Cerebellar cortex (tissue), 1 donor: ENCODE measurements at places on chromosomes 4 and X.
A peak's percentile ranks its signal among the peaks of the same experiment; 100 is the strongest.

- no peak for DNase-seq
These were observed 21.1 kb upstream of the LRCH2 start for GRCh38 chrX:115255003-115255402.

DNA sequence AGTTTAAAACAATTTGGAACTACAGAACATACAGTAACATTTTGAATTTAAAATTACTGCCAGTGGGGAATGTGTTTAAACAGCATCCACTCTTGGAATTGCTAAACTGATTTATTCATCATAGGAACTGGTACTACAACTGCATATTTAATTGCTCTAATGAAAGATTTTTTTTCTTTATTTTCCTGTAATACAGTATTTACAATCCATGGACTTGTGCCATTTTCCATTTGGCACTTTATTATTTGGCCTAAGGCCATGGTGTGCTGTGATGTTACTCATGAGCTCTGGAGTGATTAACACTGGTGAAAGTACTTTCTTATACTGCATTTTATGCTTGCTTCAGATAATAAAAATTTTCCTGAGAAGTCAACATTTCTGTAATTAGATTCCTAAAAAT is 69.7 kb upstream of the NUDT6 start:
- DNase-seq, result peak; percentile 8

- no peak for DNase-seq
These were observed 38.9 kb upstream of the SULT1B1 start for GRCh38 chr4:69799337-69799736.

GRCh38 chr4:972651-973424 is 531 bp downstream of the DGKQ start:
- no peak for DNase-seq

GRCh38 chrX:106952988-106953387 is 32.8 kb downstream of the CLDN2 start:
- DNase-seq, result peak; percentile 1

DNA sequence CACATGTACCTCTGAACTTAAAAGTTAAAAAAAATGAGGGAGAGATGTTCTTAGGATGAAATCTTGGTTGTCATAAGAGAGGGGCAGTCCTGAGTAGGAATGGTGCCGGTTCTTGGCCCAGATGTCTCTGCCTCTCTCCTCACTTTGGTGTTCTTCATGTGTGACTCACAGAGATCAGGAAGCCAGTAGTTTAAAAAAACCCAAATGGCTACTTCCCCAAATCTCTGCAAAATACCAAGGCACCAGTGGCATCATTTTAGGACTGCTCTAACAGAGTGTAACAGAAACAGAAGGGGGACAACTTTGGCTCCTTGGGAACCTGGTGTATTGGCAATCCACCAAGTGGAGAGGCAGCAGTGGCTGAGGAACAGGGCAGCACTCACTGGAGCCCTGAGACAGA is 116.8 kb downstream of the SCD5 start:
- no peak for DNase-seq

DNA sequence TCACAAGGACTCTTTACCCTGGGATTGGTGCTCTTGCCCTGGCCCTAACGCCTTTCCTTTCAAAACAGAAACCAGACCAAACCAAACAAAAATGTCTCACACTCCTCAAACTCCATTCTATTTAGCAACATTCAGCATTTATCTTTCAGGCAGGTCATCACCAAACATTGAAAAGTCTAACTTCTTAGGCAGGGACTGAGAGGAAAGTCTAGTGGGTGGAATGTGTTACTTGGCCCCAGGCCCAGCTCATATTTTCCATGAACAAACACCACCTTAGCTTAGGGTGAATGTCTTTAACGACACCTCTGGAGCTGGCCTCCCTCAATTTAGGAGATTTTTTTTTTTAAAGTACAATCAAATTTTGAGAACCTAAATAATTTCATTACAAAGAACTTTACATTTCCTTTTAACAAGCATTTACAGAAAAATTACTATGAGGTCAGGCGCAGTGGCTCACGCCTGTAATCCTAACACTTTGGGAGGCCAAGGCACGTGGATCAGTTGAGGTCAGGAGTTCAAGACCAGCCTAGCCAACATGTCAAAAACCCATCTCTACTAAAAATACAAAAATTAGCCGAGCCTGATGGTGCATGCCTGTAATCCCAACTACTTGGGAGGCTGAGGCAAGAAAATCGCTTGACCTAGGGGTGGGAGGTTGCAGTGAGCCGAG is 10.2 kb upstream of the N4BP2 start:
- no peak for DNase-seq

- DNase-seq, result no peak
These were observed 1.3 kb downstream of the SMC1A start for GRCh38 chrX:53421125-53421524.

DNA sequence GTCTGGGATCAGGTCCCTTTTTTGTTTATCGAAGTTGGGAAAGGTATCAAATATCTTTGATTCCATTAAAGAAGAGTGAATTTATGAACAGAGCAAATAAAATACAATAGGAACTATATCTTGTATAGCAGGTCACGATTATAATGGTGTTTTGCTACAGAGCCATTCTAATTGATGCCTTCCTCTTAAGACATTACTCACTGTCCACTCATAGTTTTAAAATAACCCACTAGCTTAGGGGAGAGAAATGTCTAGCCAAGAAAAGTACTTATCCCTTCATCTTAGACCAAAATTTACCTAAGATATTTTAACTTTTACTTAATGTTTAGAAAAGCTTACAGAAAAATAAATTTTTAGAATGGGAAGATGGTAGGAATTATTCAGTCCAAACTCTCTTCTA is 112.0 kb upstream of the PABPC4L start:
- DNase-seq, result no peak

DNA sequence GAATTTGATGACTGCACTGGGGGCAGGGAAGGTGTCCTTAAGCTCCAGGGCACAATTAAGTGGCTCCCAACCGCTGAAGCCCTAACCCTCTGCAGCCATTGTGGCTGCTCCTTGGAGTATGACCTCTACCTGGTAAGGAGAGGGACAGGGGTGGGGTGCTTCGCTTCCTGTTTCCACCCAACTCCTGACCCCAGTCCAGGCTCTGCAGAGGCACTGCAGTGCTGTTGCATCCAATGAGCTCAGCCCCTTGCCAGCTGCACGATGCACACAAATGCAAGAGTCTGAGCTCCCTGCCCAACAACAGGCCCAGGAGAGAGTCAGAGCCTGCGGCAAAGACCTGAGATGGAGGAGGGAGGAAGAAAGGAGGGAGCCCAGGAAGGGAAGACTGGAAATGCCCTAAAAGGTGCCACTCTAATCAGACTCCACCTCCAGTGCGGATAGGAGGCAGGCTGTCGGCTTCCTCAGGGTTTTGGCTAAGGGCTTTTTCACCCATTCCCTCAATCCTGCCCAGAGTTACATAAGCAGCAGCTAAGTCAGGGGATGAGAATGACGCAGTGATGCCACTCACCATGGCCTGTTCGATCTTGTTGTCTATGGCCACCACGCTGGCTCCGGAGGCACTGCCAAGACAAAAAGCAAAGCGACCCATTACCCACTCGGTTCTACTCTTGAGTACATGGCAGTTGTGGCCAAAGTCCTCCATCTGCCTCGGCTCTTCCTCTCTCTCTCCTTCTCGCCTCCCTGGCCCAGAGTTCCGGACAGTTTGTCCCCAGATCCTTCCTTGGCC is 60.1 kb downstream of the TSC22D3 start:
- peak; percentile 72 for DNase-seq

- peak; percentile 1 for DNase-seq
These were observed 26.9 kb upstream of the TMPRSS11B start for GRCh38 chr4:68272380-68272779.

GRCh38 chrX:13473442-13474163 is 95.8 kb upstream of the EGFL6 start:
- no peak for DNase-seq

DNA sequence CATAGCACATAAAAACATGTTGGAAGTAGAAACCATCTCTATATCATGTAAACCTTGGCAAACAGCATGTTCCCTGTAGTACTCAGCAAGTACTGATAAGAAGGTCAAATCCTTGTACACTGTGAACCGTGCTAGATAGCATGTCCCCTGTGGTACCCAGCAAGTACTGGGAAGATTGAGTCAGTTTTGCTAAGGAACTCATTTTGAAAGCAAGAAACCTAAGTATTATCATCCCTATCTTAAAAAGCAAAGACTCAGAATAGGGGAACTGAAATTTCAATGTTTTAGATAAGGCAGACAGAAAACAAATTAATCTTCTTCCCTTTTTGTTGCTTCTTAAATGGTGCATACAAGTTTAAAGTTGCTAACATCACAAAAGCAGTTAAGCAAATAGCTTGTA is 180.2 kb downstream of the RBM46 start:
- DNase-seq, result no peak

GRCh38 chr4:139774759-139775487 is 109.3 kb downstream of the MGST2 start:
- no peak for DNase-seq

DNA sequence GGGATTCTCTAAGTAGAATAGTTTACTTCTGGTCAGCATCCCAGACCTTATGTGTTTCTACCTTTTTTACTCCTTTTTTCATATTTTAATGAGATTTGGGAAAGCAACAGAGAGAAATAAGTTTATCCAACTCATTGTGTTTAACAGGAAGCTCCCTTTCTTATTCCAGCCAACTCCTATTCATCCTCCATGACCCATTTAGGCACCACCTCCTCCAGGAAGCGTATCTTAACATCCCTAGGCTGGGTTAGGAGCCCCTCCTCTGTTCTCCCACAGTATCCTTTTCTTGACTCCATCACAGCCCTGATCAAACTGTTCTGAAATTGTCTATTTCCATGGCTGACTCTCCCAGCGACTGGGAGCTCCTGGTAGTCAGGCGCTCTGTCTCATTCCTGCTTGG is 18.8 kb upstream of the IQSEC2 start:
- no peak for DNase-seq

DNA sequence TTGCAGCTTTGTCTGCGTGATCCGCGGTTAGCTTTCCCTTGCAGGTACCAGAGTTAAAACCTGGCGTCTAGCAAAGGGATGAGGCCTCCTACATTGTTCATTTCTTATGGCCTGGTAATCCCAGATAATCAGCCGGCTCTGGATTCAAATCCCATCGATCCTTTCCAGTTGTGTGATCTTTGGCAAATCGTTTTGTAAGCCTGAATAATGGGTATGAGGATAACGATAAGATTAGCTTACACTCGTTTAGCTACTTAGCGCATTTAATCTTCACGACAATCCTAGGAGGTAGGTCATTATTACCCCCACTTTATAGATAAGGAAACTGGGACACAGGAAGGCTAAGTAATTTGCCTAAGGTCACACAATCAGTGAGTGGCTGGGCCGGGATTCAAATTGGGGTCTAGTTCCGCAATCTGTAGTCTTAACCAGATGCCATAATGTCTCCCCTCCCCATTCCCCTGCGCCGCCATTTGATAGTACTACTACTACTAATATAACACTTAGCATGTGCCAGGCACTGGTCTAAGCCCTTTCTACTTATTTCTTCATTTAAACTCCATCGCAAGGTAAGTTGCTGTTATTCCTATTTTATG is 1.7 kb upstream of the UBA1 start:
- no peak for DNase-seq

- peak; percentile 7 for DNase-seq
These were observed 9.0 kb upstream of the INTU start for GRCh38 chr4:127623797-127624083.

- DNase-seq, result no peak
These were observed 45.9 kb upstream of the F9 start for GRCh38 chrX:139484591-139484990.

DNA sequence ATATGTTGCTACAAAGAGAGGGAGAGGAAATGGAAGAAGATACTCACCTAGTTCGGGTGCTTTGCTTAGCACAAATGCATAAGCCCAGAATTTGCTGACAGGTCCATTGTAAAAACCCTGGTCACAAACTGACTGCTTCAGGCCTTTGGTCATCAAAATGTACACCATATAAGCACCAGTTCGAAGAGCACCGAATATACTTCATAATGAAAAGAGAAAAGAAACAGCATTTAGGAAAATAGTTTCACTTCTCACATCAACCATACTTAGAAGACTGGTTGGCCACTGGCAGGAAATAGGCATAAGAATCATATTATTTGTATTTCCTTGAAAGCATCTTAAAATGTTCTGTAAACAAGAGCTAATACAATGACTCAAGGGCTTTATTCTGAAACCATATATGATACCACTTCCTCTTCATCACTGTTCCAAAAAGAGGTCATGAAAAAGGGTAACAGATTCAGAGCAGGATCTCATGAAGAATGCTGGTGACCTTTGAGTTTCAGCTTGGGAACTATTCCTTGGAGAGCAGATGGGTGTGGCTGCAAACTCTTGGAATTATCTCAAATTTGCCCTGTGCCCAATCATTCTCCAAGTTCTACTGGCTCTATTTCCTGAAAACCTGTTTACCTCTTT is 138.7 kb downstream of the ELOVL6 start:
- DNase-seq, result no peak

- DNase-seq, result no peak
These were observed 428.2 kb downstream of the ADGRL3 start for GRCh38 chr4:61628282-61628681.

GRCh38 chr4:138894709-138895108 is 120.9 kb upstream of the NOCT start:
- no peak for DNase-seq

GRCh38 chr4:137532869-137533236 is 559 bp upstream of the PCDH18 start:
- DNase-seq, result no peak

DNA sequence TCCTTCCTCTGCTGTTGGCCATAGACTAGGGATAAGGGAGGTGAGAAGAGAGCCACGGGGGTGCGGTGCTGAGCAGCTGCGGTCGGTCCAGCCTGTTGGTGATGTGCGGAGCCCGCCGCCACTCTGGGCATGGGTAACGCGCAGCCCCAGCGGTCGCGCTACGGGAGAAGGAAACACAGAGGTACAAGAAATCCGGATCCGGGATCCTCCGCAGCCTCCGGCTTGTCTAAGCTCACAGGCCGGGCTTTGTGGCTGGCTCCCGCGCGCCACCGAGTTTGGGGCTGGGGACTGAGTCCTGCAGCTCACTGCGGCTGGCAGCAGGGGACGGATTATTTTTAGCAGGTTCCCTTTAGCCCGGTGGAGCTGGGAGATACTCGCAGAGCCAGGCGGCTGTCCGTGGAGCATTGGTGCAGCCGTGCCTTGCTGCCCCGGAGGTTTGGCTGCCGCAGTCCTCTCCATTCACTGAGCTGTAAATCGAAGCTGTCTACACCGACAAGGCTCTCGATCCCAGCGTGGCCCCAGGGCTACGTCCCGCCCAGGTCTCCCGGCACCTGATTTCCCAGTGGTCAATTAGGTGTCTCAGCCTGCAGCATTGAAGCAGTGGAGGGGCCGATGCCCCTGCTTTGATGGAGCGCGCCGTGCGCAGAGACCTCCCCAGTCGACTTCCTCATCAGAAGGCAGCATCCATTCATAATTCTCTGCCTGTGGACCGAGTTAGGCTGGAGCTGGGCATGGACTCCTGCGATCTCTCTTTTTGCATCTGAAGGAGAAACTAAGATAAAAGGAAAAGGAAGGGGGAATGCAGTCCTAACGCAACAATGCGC is 81.9 kb upstream of the SCML1 start:
- no peak for DNase-seq
